Nucleus accumbens (tissue), 56 donors: ENCODE measurements at places on chromosomes 4 and X.

- DNase-seq, result no peak
Observed at GRCh38 chr4:110653321-110654253, 30.7 kb upstream of the PITX2 start.

DNA sequence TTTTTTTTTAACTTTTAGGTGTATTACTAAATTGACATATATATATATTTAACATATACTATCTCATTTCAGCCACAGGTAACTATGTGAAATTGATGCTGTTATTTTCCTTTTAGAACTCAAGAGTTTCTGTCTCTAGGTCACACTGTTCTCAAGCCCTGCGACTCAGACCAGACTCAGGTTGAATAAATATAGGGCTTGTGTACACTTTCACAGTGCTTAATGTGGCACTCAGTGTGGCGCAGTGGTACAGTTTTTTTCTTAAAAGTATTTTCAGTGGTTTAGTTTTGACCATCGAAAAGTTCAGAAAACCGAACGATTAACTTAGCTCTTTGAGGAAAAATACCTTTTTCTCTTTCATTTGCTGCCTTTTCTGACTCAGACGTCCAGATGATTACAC is 24.7 kb downstream of the PACRGL start:
- DNase-seq, result no peak

- DNase-seq, result no peak
Observed at GRCh38 chr4:4848540-4848939, 10.9 kb upstream of the MSX1 start.

DNA sequence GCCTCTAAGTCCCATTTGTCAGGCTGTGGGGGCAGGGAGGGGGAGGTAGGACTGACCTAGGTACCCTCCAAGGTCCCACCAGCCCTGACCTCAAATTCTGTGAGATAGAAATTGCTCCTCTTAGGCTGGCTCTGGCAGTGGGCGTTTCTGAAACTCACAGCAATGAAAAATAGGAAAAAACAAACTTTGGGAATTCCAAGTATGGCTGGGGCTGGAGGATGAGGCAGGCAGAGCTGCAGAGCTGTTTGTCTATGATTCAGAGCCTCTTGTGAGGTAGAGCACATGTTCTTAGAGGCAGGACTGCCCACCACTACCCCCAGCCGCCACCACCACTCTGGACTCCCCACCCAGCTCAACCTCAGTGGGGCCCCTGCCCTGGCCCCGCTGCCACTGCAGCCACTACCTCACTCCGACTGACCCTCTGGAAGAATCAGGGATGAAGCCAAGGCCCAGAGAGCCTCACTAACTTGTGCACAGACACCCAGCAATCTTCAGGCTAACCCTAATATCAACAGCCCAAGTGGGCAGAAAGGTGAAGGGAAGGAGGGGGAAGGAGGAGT is 98.2 kb downstream of the PJA1 start:
- DNase-seq, result no peak

DNA sequence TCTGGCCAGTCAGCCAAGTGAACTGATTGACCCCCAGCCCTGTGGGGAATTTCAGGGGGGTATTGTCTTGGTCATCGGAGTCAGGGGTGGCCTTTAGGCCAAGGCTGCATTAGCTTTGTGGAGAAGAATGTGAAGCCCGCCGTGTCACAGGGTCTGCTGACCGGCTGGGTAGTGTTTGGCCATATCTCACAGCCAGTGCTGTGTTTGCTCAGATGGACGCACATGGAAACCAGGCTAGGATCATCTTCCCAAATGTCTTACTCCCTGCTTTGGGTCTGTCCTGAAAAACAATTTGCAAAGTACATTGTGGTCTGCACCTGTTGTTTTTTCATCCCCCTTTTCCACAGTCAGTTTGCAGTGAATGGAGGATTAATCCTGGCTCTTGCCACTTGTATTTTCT is 13.0 kb downstream of the TMEM164 start:
- no peak for DNase-seq

DNA sequence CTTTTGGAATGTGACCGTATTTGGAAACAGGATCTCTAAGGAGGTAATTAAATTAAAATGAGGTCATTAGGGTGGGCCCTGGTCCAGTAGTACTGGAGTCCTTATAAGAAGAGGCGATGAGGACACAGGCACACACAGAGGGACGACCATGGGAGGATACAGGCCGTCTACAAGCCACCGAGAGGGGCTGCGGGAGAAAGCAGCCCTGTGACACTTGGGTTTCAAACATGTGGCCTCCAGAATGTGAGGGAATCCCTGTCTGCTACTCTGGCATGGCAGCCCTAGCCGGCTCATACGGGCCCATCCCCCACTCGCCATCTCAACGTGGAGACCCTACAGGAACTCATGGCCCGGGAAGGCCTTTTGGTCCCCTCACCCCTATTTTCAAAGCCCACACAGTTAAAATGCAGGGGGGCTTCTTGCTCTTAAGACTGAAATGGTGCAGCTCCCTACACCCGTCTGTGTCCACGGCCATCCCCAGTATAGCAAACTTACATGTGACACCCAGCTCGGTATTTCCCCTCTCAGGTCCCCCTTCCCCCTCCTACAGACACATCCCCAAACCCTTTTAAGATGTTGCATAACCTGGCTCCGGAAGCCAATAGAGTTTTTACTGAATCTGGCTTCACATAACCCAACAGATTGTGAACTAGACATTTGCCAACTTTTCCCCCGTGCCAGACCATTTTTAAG is 124.1 kb upstream of the TBL1X start:
- peak; percentile 3 for DNase-seq

DNA sequence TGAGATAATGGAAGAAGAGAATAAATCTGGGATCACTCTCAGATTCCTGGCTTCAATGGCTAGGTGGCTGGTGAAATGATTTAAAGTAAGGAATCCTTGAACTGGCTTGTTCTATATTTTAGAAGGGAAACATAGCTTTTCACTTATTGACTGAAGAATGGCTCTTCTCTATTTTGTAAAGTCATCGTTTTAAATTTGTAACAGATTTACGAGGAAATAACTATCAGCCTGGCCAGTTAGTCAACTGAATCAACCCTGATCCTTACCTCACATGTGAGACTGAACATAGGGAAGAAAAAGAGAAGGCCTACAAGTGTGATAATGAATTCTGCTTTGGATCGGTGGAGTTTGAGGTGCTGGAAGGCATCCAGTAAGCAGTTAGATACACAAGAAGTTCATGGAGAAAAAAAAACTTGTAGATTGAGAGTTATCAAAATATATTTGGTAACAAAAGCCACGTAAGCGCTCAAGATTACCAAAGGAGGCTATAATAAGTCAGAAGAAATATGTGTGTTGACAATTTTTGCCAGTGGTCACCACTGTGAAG is 12.0 kb downstream of the AREG start:
- DNase-seq, result no peak

GRCh38 chr4:146981651-146982050 is 36.0 kb upstream of the TTC29 start:
- no peak for DNase-seq

DNA sequence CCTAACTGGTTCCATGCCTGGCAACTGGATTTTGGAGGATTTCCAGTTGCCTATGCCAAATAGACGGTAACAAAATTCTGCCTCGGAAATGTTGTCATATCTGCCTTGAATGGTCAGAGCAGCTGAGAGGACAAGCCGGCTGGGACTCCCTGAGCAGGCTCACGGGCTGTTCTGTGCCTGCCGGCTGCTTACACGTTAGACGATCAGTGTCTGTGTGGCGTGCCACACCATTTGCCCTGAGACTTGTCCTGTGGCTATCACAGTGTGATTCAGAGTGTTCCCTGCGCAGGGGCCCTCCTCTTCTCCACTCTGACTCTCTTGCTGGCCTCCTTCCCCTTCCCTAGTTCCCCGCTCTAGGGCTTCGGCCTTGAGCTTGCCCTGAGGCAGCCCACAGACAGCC is 42.4 kb downstream of the RAI2 start:
- DNase-seq, result no peak

DNA sequence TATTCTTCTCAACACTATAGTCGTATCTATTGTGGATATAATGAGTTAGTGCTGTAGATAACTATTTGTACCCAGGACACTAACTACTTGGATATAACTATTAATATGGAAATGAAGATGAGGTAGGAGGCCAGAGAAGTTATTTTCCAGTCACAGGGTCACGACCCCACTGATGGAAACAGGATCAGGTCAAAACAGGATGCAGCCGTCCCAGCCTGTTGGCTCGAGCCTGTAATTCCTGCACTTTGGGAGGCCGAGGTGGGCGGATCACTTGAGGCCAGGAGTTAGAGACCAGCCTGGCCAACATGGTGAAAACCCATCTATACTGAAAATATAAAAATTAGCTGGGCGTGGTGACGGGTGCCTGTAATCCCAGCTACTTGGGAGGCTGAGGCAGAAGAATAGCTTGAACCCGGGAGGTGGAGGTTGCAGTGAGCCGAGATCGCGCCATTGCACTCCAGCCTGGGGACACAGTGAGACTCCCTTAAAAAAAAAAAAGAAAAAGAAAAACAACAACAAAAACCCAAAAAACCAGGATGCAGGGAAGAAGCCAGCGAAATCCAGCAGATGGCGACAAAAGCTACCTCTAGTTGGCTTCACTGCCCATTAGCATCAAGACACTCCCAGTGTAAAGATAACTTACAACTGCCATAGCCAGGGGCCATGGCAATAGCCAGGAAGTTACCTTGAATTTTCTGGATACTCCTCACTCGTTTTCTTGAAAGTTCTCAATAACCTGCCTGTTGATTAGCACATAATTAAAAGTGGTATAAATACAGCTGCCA is 37.9 kb upstream of the NKAP start:
- DNase-seq, result no peak

- no peak for DNase-seq
Observed at GRCh38 chr4:26369581-26369980, 48.8 kb downstream of the RBPJ start.

DNA sequence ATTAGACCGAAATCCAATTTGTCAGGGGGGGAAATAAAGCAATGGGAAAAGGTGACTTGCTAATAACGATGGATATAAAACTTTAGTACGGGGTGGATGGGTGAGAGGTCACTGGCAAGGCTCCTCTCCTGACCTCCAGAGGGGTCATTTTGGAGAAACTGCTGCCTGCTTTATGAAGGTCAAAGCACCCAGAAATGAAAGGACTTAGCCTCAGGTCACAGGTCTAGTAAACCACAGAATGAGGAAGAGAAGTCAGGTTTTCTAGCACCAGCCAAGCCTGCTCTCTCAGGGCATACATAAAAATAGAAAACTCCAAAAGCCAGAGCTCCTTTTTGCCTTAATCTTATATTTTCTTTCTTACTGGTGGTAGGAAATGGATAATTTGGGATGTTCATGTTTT is 134.2 kb downstream of the SHROOM3 start:
- DNase-seq, result no peak

- DNase-seq, result no peak
Observed at GRCh38 chr4:113540859-113541258, 220.7 kb downstream of the CAMK2D start.

- DNase-seq, result no peak
Observed at GRCh38 chr4:41619161-41619560, 81.2 kb downstream of the LIMCH1 start.

- DNase-seq, result no peak
Observed at GRCh38 chr4:24190761-24191695, 301.2 kb upstream of the PPARGC1A start.

- DNase-seq, result no peak
Observed at GRCh38 chr4:79331126-79331876, 5.4 kb upstream of the NAA11 start.

DNA sequence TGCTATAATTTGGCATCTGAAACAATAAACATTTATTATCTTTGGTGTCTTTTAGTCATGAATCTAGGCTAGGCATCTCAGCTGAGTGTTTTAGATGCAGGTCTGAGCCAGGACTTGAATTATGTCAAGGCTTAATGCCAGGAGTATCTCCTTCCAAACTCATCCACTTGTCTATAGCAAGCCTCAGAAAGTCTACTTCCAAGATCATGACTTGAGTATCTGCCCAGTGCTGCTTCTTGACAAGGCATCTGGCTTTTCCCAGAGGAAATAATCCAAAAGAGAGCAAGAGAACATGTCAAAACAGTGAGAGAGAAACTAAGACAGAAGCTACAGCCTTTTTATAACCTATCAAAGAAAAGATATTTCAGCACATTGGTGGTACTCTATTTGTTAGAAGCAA is 1052.1 kb upstream of the PCDH10 start:
- no peak for DNase-seq

DNA sequence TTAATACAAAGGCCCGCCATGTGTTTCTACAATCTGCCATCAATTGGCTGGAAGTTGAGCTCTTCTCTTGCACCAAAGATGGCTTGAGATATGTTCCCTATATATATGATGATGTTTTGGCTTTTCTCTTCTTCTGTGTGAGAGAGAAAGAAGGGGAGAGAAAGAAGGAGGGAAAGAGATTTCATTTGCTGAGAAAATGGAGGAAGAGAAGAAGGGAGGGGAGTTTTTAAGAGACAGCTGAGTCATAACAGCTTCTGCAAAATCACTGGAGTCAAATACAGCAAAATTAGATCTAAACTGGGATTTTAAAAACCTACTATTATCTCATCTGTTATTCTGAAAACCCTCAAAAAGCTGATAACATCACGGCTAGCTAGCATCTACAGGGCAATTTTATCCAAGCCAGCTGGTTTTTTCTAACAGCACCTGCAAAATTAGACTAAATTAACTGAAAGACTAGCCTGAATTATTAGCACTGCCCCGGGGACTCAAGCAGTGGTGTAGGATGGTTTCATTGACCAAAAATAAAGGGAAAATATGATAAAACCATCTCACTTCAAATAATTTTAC is 647.6 kb upstream of the ACTRT1 start:
- no peak for DNase-seq

DNA sequence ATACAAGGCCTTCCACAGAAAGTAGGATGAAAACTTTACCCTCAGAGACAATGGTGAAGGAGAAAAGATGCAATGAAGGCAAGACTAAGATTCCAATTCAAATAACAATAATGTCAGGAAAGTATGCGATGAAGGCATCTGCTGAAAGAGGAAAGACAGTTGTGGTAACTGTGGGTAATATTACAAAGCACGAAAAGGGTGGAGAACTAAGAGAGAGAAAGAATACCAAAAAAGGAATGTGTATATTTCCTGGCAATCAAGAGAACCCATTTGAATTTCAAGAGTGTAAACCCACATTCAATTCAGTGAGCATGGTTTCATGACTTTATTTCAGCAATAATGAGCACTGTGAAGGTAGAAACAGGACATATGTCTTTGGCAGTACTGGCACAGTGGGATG is 225.5 kb downstream of the PALLD start:
- DNase-seq, result no peak

DNA sequence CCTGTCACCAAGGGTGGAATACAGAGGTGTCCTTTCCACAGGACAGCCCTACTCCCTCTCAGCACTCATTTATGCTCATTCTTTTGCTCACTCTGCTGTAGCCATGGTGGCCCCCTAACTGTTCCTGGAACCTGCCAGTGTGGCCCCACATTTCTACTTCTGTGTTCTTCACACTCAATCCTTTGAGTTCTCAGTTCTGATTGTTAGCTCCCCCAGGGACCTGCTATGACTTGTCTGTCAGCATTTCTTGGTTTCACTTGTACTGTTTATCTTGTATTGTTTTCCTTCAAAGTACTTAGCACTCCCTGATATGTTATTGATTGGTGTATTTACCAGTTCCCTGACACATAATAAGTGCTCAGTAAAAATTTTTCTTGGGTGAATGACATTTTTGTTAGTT is 14.9 kb downstream of the VBP1 start:
- no peak for DNase-seq
